ENCODE measurements at places on chromosomes 2 and 18. TPM values are rescaled to one million over a fixed set of nuclear protein-coding genes. Genes with fewer than 3 reads are reported as not detected.
A peak's percentile ranks its signal among the peaks of the same experiment; 100 is the strongest.

The EML4 gene
- 4.4 TPM for total RNA-seq

The ITGB1BP1 gene
- 47.5 TPM for total RNA-seq

The TRIM43 gene
- total RNA-seq = not detected

The LOXHD1 gene
- 0.12 TPM for total RNA-seq

The GYPC gene
- 53.4 TPM for total RNA-seq

The VWA3B gene
- total RNA-seq = 0.22 TPM

The LRATD1 gene
- total RNA-seq = 0.82 TPM

The CRYGC gene
- total RNA-seq = not detected

The NFATC1 gene
- 21.0 TPM for total RNA-seq

The DPYSL5 gene
- not detected for total RNA-seq

The RASGRP3 gene
- 13.0 TPM for total RNA-seq

GRCh38 chr2:22784566-22784965 lies 600.4 kb upstream of the KLHL29 start:
- H3K4me3 ChIP-seq = no peak overlapping the region
- H3K4me1 ChIP-seq = no peaks in the 10 kb centered on the region
- H3K27ac ChIP-seq = no peak overlapping the region
- no peaks in the 10 kb centered on the region for H3K27me3 ChIP-seq

- peak overlapping the region; percentile 3 for H3K27ac ChIP-seq
- DNase-seq = no peak
- peaks cover 5% of the 10 kb centered on the region for H3K4me1 ChIP-seq
- H3K27me3 ChIP-seq = no peaks in the 10 kb centered on the region
These were observed 15.5 kb downstream of the PXDN start for GRCh38 chr2:1728821-1729220.

- H3K27ac ChIP-seq = no peak overlapping the region
- DNase-seq = no peak
- no peaks in the 10 kb centered on the region for H3K4me1 ChIP-seq
- no peaks in the 10 kb centered on the region for H3K36me3 ChIP-seq
- H3K27me3 ChIP-seq = no peaks in the 10 kb centered on the region
- H3K4me3 ChIP-seq = no peak overlapping the region
These were observed 397.7 kb upstream of the HNRNPA3 start for GRCh38 chr2:176814740-176815367.

DNA sequence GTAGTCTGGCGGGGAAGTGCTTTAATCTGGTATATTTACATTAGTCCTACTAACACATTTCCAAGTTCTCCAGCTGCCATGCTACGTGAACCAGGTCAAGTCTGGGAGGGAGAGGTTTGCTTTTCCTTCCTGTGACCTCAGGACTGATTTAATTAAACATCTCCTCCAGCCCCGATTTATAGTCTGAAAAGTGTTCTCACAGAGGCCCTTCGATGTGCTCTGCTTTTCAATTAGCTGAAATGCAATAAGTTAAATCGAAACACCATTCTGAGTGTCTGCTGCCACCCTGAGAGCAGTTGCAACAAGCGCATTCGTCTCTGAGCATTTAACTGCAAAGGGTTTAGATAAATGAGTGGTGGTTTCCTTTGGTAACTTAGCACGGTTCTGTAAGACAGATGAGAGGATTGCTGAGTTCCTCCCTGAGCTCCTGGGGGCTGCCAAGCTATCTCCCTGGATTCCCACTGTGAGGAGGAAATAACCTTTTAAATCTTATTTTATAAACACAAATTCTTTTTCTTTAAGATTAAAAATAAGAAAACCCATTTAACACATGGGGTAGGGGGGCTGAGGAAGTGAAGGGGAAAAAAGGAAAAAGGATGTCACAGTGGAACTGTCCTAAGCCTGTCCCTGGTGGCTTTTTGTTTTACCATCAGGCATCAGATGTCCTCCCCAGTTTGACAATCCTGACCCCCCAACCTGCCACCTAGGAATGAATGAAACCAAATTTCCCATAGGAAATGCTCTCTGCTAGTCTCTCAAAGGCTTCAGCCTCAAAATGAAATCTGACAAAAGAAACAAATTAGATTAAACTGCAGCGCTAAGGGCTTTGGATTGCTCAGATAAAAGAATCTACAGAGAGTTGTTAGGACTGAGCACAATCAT lies 56.5 kb upstream of the CREB1 start:
- no peaks in the 10 kb centered on the region for H3K4me1 ChIP-seq
- no peaks in the 10 kb centered on the region for H3K36me3 ChIP-seq
- H3K27me3 ChIP-seq = no peaks in the 10 kb centered on the region
- H3K27ac ChIP-seq = no peak overlapping the region

DNA sequence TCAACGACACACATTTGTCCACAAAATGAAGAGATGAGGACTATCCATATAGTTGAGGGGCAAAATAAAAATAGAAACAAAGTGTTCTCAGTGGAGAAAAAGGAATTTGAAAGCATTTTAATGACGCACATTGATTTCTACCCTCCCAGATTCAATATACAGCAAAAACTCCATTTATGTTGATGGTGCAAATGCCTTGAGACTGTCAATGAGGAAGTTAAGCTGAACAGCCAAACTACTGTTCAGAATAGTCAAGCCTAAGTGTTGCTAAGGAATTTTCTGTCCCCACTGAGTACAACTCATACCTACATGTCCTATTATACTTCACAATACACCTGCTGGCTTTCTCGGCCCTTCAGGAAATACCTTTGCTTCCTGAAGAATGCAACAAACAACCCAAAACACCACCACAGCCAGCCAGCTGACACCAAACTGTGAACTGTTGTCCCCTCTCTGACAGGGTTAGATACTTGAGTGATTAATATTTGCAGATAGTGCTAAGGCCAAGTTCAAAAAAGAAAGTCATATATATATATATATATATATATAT lies 27.8 kb upstream of the DARS1 start:
- H3K4me1 ChIP-seq = peaks cover 4% of the 10 kb centered on the region
- no peaks in the 10 kb centered on the region for H3K36me3 ChIP-seq
- no peak overlapping the region for H3K4me3 ChIP-seq
- no peaks in the 10 kb centered on the region for H3K27me3 ChIP-seq
- DNase-seq = no peak

- no peak for DNase-seq
- H3K4me3 ChIP-seq = no peak overlapping the region
- H3K36me3 ChIP-seq = no peaks in the 10 kb centered on the region
- no peaks in the 10 kb centered on the region for H3K27me3 ChIP-seq
- no peak overlapping the region for H3K27ac ChIP-seq
These were observed 318.3 kb downstream of the AGPS start for GRCh38 chr2:177710889-177711288.

- DNase-seq = peak; percentile 100
- no peaks in the 10 kb centered on the region for H3K36me3 ChIP-seq
- H3K27me3 ChIP-seq = no peaks in the 10 kb centered on the region
- peaks cover 19% of the 10 kb centered on the region for H3K4me1 ChIP-seq
These were observed at the start of gene PPM1B for GRCh38 chr2:44168681-44169154. Gene PPM1B (plus strand): TSS chr2:44168875. CDS start chr2:44201200, 32,325 bp downstream.

DNA sequence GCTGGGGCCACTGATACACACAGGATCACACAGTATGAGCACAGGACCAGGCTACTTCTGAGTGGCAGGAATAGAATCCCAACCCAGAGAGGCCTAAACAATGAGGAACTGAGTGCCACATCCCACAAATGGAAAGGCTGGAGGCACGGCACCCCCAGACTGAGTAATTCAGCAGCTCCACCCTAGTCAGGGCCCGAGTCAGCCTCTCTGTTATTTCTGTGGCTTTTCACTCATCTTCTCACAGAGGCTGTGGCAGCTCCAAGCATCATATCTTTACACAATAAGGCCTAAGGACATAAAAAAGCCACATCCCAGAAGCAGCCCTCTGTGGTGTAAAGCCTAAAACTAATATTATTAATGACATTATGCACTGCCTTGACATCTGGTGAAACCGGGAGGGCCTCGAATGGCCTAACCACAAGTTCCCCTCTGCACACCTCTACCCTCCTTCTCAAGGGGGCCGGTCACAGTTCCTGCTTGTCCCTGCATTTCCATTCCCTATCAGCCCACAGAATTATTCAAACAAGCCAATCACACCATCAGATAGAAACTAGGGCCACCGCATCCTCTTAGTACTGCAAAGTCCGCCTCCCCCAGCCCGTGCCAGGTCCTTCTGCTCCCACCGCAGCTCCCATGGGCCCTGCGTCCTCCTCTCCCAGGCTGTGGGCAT lies 12.5 kb upstream of the MAL start:
- H3K4me3 ChIP-seq = no peak overlapping the region
- no peaks in the 10 kb centered on the region for H3K27me3 ChIP-seq
- peak; percentile 2 for DNase-seq
- no peaks in the 10 kb centered on the region for H3K36me3 ChIP-seq
- no peak overlapping the region for H3K27ac ChIP-seq
- H3K4me1 ChIP-seq = no peaks in the 10 kb centered on the region

DNA sequence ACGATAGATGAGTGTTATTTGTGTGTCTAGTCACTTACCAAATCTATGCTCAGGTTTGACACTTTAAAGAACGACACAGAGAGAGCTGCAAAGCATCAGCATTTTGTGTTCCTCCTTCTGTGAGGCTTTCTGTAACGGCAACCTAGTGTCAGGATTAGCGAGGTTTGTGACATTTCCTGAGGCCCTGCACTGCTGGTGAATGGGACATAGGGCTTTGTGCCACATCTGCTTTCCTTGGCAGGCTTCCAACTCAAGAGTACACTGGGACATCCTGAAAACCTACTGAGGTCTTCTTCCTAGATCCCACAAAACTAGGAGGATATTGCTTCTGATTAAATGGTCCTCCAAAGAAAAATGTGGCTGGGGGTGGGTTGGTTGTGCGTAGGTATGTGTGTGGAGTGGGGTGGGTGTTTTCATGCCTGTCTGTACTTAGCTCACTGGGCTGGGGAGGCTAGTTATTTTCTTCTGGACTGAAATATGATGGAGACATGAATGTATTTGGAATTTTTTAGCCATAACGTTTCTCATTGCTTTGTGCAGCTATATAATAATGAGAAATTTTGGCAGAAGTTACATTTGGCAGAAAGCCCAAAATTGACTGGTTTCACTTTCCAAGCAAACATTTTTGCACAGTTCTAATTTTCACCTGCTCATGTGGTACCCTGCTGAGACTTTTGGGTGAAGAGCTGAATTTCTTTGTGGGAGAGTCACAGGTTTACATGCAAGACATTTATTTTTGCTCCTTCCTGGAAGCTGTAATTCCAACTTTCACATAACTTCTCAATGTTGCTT lies 308.4 kb downstream of the XIRP2 start:
- H3K36me3 ChIP-seq = peaks cover 13% of the 10 kb centered on the region
- H3K27me3 ChIP-seq = no peaks in the 10 kb centered on the region
- peaks cover 57% of the 10 kb centered on the region for H3K4me1 ChIP-seq
- H3K4me3 ChIP-seq = peak overlapping the region; percentile 40
- peak overlapping the region; percentile 96 for H3K27ac ChIP-seq

GRCh38 chr2:61645911-61646310 lies 107.8 kb upstream of the XPO1 start:
- H3K4me3 ChIP-seq = no peak overlapping the region
- no peaks in the 10 kb centered on the region for H3K27me3 ChIP-seq
- no peaks in the 10 kb centered on the region for H3K4me1 ChIP-seq
- H3K27ac ChIP-seq = no peak overlapping the region
- no peaks in the 10 kb centered on the region for H3K36me3 ChIP-seq

GRCh38 chr2:132279930-132280615 lies 118.3 kb upstream of the ANKRD30BL start:
- H3K4me1 ChIP-seq = no peaks in the 10 kb centered on the region
- H3K27me3 ChIP-seq = no peaks in the 10 kb centered on the region
- H3K27ac ChIP-seq = no peak overlapping the region
- no peak overlapping the region for H3K4me3 ChIP-seq
- DNase-seq = no peak
- H3K36me3 ChIP-seq = no peaks in the 10 kb centered on the region

GRCh38 chr2:163733301-163733938 lies 2.4 kb downstream of the FIGN start:
- H3K27me3 ChIP-seq = no peaks in the 10 kb centered on the region
- no peaks in the 10 kb centered on the region for H3K36me3 ChIP-seq
- no peak for DNase-seq
- H3K4me3 ChIP-seq = peak overlapping the region; percentile 82

DNA sequence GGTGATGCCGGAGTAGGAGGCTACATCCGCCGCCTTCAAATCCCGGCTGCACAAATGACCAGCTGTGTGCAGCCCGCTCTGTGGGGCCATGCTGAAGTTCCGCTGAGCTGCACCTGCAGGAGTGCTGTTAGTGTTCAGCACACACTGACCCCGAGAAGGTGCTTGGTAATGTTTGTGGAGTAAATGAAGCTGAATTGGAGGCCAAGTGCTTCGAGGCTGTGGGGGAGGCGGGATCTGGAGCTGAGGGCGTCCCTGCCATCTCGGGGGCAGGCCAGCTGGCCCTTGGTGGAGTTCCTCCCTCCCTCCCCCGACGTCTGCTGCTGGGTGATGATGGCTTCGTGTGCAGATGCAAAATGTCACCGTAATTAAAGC lies 23.2 kb downstream of the KCNF1 start:
- H3K4me3 ChIP-seq = no peak overlapping the region
- H3K36me3 ChIP-seq = no peaks in the 10 kb centered on the region
- no peaks in the 10 kb centered on the region for H3K27me3 ChIP-seq
- no peak overlapping the region for H3K27ac ChIP-seq
- peaks cover 15% of the 10 kb centered on the region for H3K4me1 ChIP-seq

DNA sequence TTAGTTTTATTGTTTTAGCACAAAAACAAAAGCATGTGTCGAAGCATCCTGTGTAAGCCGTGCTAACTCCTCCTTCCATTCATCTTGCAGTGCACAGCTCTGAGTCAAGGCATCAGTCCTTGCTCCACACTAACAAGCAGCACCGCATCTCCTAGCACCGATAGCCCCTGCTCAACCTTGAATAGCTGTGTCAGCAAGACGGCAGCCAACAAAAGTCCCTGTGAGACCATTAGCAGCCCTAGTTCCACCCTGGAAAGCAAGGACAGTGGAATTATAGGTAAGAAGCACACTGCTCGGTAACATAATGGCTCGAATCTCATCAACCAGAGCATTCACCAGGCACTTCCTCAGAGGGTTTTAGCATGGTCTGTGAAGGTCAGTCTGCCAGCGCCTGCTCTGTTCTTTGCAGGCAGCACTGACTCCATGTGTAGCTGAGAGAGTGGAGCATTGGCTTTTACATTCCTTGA lies 136.2 kb downstream of the WDSUB1 start:
- peaks cover 6% of the 10 kb centered on the region for H3K4me1 ChIP-seq
- DNase-seq = no peak
- H3K27ac ChIP-seq = no peak overlapping the region
- no peaks in the 10 kb centered on the region for H3K27me3 ChIP-seq
- no peak overlapping the region for H3K4me3 ChIP-seq
- peaks cover 4% of the 10 kb centered on the region for H3K36me3 ChIP-seq

GRCh38 chr2:17184512-17184911 lies 333.7 kb downstream of the RAD51AP2 start:
- H3K27ac ChIP-seq = no peak overlapping the region
- no peaks in the 10 kb centered on the region for H3K27me3 ChIP-seq
- no peaks in the 10 kb centered on the region for H3K4me1 ChIP-seq
- no peak overlapping the region for H3K4me3 ChIP-seq

DNA sequence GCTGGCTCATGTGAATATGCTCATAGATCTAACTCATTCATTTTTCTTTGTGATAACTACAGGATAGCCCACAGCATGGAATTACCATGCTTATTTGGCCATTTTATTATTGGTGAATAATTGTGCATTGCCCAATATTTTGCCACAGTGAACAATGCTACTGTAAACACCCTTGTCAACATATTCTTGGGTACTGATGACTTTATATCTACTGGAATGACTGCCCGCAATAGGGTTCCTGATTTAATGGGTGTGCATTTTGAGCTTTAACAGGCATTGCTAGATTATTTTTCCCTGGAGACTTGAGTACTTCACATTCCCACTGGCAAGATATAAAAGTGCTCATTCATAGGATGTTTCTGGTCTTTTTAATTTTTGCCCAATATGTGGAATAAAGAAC lies 42.7 kb upstream of the EVA1A start:
- no peaks in the 10 kb centered on the region for H3K36me3 ChIP-seq
- H3K27me3 ChIP-seq = no peaks in the 10 kb centered on the region
- no peak overlapping the region for H3K4me3 ChIP-seq

Measured in psoas muscle (tissue), 8 donors.